ENCODE measurements at places on chromosomes 16 and 17.

- no peak for DNase-seq
These were observed 388.8 kb downstream of the ZFHX3 start for GRCh38 chr16:72658888-72659717.

GRCh38 chr17:47857551-47858455 lies 6.8 kb upstream of the SP6 start:
- no peak for DNase-seq

DNA sequence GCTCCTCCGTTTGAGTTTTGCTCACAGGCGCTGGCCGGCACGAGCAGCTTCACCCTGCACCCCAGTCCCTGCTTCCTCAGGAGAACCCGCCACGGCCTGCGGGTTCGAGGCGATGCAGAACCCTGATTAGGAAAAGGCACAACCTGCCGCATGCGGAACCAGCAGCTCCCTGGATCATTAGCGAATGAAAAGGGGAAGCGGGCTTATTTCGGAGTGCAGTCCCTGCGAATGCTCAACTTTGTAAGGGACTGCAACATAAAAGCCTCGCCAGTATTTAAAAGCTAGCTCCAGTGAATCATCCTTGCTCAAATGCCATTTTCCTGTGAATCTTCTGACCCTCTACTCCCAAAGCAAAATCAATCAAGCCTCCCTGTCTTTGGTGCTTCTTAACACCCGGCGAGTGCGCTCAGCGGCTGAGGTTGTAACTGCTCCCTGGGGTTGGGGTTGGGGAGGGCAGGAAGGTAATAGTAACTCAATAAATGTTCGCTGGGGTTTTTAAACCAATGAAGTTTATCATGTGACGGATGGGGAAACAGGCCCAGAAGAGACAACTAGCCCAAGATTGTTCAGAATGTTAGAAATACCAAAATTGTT lies 678 bp upstream of the AKAP10 start:
- DNase-seq = no peak

GRCh38 chr16:72008424-72009216 lies at the start of gene DHODH:
Gene DHODH (plus strand): TSS chr16:72008744. CDS start chr16:72008765, 21 bp downstream.
- peak; percentile 98 for DNase-seq

- DNase-seq = peak; percentile 55
These were observed 6.0 kb upstream of the AQP8 start for GRCh38 chr16:25210758-25211157.

GRCh38 chr16:28090646-28091377 lies 27.3 kb upstream of the GSG1L start:
- no peak for DNase-seq

DNA sequence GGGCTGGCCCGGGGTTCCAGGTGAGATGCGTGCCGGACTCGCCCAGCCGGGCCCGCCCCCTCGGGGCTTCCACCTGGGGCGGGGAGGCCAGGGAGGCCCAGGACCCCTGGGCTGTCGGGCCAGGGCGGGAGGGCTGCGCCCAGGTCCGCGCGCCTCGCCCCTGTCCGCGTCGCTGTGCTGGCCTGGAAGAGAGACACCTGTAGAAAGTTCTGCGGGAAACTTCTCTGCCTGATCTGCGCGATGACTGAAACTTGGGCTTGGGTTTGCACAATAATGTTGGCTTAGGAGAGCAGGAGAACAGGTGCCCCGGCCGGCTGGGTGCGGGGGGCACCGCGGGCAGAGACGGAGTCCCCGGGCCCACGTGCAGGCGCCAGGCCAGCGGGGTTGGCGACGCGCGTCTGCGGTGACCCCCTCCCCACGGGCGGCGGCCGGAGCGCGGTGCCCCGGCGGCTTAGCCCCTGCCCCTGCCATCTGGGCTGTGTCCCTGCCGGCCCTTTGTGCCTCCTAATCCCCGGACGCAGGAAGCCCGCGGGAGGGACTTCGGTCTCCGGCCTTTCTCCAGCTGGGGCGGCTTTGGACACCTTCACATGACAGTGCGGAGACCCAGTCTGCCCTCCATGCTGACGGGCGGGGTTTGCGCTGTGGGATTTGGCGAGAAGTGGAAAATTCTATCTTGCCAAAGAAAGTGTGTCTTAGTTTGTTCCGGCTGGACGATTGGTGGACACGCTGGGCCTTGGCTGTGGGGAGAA lies 483 bp downstream of the LLGL2 start:
- DNase-seq = peak; percentile 59

- DNase-seq = no peak
These were observed 68.8 kb upstream of the CIBAR2 start for GRCh38 chr16:85180827-85181738.

DNA sequence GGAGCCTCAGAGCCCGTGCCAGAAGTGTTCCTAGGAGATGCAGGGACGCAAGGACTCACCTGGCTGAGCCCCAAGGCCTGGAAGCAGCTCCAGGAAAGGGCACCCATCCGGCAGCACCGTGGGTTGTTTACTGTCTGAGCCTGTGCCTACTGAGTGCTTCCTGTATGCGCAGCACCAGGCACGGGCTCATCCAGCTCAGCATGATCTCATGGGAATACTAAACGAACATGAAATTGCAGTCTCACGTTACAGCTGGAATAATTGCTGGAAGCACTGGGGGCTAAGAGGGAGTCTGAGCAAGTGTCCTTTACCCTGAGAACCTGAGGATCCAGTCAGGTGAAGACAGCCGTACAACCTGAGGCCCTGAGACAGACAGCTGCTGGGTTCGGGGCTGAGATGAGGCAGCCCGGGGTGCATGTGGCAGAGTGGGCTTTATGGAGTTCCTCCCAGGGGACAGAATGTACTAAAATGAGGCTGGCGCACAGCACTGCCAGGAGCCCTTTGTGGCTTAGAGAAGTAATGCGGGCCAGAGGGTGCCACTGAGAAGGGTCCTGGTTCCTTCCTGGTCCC lies 5.4 kb downstream of the CTRL start:
- no peak for DNase-seq

GRCh38 chr16:89319631-89319885 lies 102.1 kb downstream of the ZNF778 start:
- DNase-seq = no peak

GRCh38 chr16:77555791-77556190 lies 121.0 kb upstream of the ADAMTS18 start:
- no peak for DNase-seq
